ENCODE measurements at places on chromosomes 3 and 15. TPM values are rescaled to one million over a fixed set of nuclear protein-coding genes. Genes with fewer than 3 reads are reported as not detected.

The CLEC3B gene
- 1,223 TPM for total RNA-seq

The LRRC15 gene
- 0.22 TPM for total RNA-seq

The LRRC3B gene
- not detected for total RNA-seq

The PP2D1 gene
- not detected for total RNA-seq

The UBE2E1 gene
- 81.9 TPM for total RNA-seq

All from subcutaneous adipose tissue (tissue), 4 donors.